Activated CD8-positive, alpha-beta T cell treated with anti-CD3 and anti-CD28 coated beads for 36 hours (primary cell): ENCODE measurements at places on chromosomes 2 and 18. TPM values are rescaled to one million over a fixed set of nuclear protein-coding genes. Genes with fewer than 3 reads are reported as not detected.

LHCGR gene
- not detected for total RNA-seq

FSIP2 gene
- total RNA-seq: not detected

DNA sequence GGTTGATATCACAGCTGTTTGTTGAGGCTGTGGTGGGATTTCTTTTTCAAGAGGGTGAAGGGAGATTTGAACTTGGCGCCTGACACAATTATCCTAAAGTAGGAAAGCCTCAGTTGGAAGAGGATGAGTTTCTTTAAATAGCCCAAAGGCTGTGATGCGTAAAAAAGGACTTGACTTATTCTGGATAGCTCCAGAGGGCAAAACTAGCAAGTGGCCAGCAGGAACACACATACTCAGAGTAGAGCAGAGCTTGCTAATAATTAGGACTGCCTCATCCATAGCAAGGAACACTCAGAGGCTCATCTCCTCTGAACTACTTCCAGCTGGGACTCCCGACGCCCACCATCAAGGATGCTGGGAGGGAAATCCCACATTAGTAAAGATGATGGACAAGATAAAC, 74.0 kb downstream of the AFF3 start:
- H3K4me3 ChIP-seq: no peak overlapping the region
- no peaks in the 10 kb centered on the region for H3K36me3 ChIP-seq
- no peak overlapping the region for H3K27ac ChIP-seq
- peaks cover 3% of the 10 kb centered on the region for H3K27me3 ChIP-seq

DNA sequence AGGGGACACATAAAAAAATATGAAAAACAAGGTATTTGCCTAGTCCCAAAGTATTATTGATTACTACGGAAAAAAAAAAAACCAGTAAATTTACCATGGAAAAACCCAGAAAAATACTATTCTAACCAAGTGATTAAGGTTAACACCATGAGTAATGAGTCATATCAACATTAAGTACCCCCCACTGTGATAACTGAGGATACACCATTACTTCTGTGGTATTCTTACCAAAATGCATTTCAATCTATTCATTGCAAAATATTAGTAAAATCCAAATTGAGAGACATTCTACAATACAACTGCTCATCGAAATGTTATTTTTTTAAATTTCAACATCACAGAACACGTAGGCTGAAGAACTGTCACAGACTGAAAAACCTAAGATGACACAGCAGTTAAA, 669.8 kb downstream of the ZEB2 start:
- H3K27me3 ChIP-seq: peaks cover 16% of the 10 kb centered on the region
- peaks cover 6% of the 10 kb centered on the region for H3K4me1 ChIP-seq
- DNase-seq: no peak
